Fibroblast of lung (primary cell): ENCODE measurements at places on chromosomes 2 and 18. TPM values are rescaled to one million over a fixed set of nuclear protein-coding genes. Genes with fewer than 3 reads are reported as not detected.

GRCh38 chr2:152415231-152415642, 80.3 kb downstream of the FMNL2 start:
- DNase-seq = peak; percentile 78

GRCh38 chr2:115568643-115569042, 1126.2 kb downstream of the DPP10 start:
- no peak for DNase-seq

The NEU2 gene
- not detected in 2 replicates for total RNA-seq

DNA sequence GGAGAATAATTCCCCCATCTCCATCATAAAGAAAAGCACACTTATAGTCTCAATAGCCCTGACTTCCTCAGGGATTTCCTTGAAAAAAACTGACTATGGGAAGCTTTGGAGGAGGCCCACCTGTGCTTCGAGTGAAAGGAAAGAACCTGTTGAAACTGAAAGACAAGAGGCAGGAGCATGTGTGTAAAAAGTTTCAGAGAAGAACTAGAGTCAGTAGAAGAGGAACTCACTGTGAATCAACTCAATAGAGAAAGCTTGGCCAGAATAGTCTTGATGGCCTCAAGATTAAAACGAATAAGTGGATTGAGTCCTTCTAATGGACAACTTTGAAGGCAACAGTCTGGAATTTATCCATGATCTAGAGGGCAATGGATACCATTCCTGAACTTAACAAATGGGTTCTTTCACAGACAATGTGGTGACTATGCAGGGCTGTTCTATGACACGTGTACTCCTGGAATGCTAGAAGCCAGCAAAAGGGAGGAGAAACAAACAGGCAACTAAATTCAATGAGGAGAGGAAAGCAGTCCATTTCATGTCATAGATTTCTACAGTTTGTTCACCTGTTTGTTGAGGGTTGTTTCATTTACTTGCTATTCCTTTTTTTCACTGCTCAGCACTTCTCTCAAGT, 442.3 kb downstream of the GRB14 start:
- DNase-seq = peak; percentile 49

DNA sequence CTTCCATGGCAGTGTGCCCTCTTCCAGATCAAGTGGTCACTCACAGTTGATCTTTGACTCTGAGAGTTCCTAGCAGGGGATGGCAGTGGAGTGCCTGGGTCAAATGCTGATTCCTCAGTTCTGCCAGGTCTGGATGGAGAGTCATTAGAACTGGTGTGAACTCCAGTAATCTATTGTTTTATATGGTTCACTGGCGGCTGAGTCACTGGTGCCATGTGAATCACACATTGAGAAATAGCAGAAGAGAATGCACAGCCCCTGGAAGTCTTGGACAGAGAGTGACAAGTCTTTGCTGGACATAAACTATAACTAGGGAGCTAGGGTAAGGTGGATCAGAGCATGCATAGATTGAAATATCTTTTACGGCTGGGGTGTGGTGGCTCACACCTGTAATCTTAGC, 86.9 kb downstream of the EIF2AK3 start:
- no peak for DNase-seq

DNA sequence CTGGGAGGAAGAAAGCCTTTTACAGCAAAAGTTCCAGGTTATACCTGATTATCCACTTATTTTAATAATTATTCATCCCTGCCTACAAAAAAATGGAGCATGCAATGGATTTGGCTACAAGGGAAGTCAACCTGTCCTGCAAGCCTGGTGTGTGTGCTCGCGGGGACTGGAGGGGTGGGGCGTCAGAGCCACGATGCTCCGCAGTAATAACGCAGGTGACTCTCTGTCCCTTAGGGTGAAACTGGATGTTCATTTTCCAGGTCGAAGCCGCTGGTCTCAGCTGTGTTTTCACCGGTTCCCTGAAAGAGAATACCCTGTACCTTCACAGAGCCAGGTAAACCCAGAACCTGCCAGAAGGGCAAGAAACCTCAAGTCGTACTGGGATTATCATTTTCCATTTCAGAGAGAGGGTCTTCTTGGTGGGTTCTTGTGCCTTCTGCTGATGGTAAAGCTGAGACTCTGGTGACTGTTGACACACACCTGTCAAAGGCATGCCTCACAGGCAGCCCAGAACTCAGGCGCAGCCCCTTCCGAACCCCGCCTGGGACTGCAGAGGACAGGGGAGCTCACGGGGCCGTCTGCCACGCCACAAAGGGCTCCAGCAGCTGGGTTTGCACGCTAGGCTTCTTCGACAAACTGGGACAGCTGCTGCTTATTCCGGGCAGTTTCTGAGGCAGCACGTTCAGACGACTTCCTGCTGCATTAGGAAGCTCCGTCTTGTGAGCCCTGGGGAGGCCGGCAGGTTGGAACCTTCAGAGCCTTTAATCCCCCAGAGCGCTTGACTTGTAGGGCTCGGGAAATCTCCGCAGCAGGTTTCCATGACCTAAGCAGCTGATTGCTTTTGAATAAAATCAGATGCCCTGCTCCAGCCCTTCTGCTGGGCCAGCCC, 58.6 kb downstream of the KCNG2 start:
- peak; percentile 18 for DNase-seq

DNA sequence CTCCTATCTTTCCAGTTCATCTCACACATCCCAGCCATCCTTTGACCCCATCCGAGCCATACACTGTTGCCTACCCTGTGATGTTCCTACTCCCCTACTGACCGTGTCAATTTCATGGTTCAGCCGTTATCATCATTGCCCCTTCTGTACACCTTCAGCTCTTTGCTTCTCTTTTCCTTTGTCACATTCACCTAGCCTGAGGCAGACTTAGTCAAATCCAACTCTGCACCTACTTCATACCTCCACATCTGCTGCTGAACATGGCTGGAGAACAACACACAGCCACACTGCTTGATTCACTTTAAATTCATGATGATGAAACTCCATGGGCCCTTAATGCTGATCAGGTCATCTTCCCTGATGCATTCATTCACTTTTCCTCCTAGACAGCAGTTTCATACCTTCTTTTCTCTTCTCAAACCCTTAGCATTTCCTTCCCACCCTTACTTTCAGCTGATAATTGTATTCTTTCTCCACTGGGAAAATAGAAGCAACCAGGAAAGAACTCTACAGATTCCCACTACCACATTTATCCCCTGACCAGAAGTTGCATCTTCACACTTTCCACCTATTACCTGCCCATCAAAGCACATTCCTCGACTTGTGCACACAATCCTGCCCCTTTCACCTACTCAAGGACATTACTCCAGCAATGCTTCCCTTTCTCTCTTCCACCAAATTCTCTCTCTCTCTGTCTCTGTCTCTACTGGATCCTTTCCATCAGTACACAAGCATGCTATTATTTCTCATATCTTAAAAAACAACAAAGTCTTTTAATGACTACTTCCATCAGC, 59.6 kb downstream of the PKDCC start:
- DNase-seq = no peak

The SNORC gene
- total RNA-seq = 0.77 and 0.83 TPM in 2 replicates

The PDE11A gene
- total RNA-seq = 0.33 TPM in 1 of 2 replicates, not detected in the other

DNA sequence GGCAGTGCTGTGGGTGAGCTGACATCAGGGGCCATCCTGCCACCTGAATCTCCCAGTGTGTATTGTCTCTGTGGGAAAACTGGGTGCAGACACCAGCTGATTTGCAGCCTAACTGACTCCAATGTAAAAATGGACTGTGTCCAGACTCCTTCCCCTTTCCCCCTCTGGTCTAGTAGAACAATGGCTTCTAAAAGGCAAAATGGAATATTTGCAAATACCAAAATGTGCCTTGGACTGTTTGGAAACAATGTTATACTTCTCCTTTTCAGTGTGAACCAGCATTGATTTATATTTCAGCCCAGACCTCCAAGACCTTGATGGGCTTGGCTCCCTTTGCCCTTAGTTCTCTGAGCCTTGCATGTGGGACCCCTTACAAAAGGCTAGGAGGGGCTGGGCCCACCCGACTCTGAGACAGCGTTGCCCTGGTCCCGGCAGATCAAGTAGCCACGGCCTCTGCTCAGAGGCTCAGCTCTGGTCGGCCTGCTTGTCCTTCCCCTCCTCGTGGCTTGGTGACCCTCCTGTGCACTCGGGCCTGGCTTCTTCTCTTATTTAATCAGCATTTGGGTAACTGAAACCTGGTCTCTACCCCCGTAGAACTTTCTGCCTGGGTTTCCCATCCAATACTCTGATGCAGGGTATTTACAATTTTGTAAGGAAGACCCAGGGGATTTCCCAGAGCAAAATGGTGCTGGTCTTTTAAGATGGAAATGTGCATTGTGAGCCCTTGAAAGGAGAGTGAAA, 18.0 kb upstream of the ACKR3 start:
- DNase-seq = no peak

- no peak for DNase-seq
These were observed 107.7 kb upstream of the MCFD2 start for GRCh38 chr2:47023332-47023731.

The MAB21L4 gene
- total RNA-seq = not detected in 2 replicates

GRCh38 chr2:22377268-22377667, 1007.7 kb upstream of the KLHL29 start:
- no peak for DNase-seq

The RAB17 gene
- total RNA-seq = 0.17 and 0.26 TPM in 2 replicates

The RFX8 gene
- 2.6 and 12.4 TPM in 2 replicates for total RNA-seq

The GREB1L gene
- 0.26 and 0.33 TPM in 2 replicates for total RNA-seq

The CFC1 gene
- not detected in 2 replicates for total RNA-seq

DNA sequence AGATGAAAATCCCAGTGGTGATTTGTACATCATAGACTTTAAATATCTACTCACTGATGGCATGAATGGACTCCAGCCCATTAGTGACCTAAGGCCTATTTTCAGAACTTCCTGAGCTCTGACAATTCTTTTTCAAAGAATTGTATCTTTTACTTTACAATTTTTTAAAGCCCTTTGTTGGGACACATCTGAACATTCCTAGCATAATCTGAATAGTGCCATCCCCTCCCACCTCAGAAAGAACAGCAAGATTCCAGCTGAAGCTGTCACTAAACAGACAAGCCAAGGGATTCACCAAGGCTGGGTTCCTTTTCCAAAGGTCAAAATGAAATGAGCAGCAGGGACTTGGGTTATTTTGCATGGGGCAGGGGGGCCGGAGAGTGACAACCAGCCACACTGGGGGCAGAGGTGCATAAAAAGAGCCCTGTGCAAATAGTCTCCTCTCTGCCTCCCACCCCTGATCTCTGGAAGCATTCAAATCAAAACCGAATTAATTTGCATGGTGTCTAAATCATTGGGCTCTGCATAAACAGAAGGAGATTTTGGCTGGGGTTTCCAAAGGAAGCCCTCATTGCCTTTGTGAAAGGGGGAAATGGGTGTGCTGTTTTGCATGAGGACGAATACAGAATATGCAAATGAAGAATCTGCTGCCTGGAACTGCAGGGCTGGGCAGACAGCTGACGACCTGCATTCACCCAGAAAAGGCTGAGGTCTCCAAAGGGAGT, 17.2 kb downstream of the EPHA4 start:
- DNase-seq = no peak

The IL36A gene
- total RNA-seq = not detected in 2 replicates
